ENCODE measurements at places on chromosomes 7 and 10. TPM values are rescaled to one million over a fixed set of nuclear protein-coding genes. Genes with fewer than 3 reads are reported as not detected.
A peak's percentile ranks its signal among the peaks of the same experiment; 100 is the strongest.

ECD gene
- polyA plus RNA-seq: 19.9 TPM

EPDR1 gene
- 2.2 TPM for polyA plus RNA-seq

FGFBP3 gene
- polyA plus RNA-seq: 2.5 TPM

RASA4B gene
- polyA plus RNA-seq: 7.8 TPM

MEIG1 gene
- 2.2 TPM for polyA plus RNA-seq

UPK3B gene
- not detected for polyA plus RNA-seq

AGFG2 gene
- 11.5 TPM for polyA plus RNA-seq

NDUFB8 gene
- 585 TPM for polyA plus RNA-seq

PKD2L1 gene
- not detected for polyA plus RNA-seq

HOXA2 gene
- not detected for polyA plus RNA-seq

RAPGEF5 gene
- polyA plus RNA-seq: not detected

HHEX gene
- 0.09 TPM for polyA plus RNA-seq

NMT2 gene
- polyA plus RNA-seq: 34.9 TPM

LLCFC1 gene
- polyA plus RNA-seq: not detected

FAM53B gene
- 11.9 TPM for polyA plus RNA-seq

FEZF1 gene
- polyA plus RNA-seq: not detected

DNA sequence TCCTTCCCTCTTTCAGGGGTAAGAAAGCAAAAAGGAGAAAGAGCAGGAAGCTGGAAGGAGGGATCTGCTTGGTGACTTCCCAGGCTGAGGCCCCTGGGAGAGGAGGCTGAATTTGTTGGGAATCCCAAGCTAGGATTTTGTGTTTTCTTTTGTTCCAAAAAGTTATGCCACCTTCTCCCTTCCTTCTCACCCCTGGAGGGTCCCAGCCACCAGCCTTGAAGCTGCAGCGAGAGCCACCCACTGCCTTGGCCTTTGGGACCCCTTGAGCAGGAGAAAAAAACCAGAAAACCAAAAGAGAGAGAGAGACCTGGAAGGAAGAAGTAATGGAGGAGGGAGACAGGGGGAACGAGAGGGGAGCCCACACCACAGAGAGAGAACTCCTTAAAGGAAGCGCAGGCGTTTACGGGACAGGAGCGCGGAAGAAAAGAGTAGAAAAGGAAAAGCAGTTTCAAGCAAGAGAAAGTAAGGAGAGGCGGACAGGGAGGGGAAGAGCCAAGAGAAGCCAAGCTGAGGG lies 7.2 kb downstream of the VAX1 start:
- DNase-seq: no peak

- no peak for DNase-seq
Observed at GRCh38 chr7:45021604-45022296, 21.7 kb downstream of the CCM2 start.

GRCh38 chr10:50605269-50605950 lies 18.3 kb downstream of the SGMS1 start:
- DNase-seq: no peak

- DNase-seq: no peak
Observed at GRCh38 chr10:11880151-11881029, 57.2 kb downstream of the PROSER2 start.

- no peak for DNase-seq
Observed at GRCh38 chr10:84534168-84534567, 205.8 kb downstream of the CCSER2 start.

- DNase-seq: no peak
Observed at GRCh38 chr10:77711683-77712049, 74.1 kb upstream of the KCNMA1 start.

GRCh38 chr7:45979275-45980180 lies 58.5 kb upstream of the IGFBP3 start:
- DNase-seq: no peak

- no peak for DNase-seq
Observed at GRCh38 chr10:10530313-10530712, 487.4 kb upstream of the CELF2 start.

GRCh38 chr7:98872328-98872924 lies 2.6 kb upstream of the TMEM130 start:
- peak; percentile 9 for DNase-seq

- DNase-seq: peak; percentile 45
Observed at GRCh38 chr7:123682690-123683089, 27.0 kb downstream of the LMOD2 start.

GRCh38 chr7:159115601-159116501 lies 28.8 kb downstream of the VIPR2 start:
- DNase-seq: no peak

- no peak for DNase-seq
Observed at GRCh38 chr10:27540672-27541071, 36.6 kb downstream of the RAB18 start.

GRCh38 chr7:74269757-74270277 lies 15.6 kb upstream of the RFC2 start:
- DNase-seq: peak; percentile 62

DNA sequence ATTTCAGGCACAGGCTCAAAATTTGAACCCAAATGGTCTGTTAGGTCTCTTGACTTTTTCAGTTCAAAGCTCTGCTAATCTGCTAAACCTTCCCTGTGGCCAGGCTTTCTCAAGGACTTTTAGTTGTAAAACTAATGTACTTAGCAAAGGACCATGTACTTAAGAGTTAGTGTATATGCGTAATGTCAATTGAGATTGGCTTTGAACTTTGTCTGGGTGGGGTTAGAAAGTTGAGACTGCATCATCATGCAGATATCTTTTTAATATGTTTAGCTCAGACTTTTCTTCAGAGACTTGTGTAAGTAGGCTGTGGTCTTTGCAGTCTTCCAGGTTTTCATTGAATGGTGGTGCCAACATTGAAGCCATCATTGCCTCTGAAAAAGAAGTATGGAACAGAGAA lies 33.7 kb downstream of the CYP51A1 start:
- no peak for DNase-seq

DNA sequence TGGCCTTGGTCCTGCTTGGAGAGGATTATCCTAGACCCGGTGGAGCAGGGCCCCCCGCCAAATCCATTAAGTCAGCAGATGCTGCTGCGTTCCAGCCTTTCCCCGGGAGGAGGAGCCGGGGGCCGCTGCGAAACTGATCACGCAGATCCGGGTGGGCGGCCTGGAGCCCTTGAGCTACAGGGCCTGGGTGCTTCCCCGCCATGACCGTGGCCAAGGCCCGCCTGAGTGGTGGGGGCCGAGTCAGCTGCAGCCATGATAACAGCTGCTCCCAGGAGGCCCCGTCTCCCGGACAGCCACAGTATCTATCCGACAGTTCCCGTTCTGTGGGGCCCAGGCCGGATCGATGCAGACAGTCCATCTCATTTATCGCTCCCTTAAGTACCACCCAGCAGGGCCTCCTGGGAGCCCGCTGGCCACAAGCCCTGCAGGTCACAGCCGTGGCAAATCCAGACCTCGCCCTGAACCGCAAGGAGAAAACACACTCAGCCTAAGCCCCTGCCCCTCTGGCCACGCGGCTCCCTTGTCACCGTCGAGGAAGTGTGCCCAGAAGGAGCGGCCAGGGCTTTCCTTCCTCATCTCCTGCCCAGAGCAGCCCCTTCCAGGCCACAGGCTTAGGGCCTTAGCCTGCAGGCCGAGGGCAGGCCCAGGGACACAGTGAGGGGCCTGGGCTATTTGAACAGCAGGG lies 34.4 kb upstream of the SLC29A4 start:
- DNase-seq: no peak

DNA sequence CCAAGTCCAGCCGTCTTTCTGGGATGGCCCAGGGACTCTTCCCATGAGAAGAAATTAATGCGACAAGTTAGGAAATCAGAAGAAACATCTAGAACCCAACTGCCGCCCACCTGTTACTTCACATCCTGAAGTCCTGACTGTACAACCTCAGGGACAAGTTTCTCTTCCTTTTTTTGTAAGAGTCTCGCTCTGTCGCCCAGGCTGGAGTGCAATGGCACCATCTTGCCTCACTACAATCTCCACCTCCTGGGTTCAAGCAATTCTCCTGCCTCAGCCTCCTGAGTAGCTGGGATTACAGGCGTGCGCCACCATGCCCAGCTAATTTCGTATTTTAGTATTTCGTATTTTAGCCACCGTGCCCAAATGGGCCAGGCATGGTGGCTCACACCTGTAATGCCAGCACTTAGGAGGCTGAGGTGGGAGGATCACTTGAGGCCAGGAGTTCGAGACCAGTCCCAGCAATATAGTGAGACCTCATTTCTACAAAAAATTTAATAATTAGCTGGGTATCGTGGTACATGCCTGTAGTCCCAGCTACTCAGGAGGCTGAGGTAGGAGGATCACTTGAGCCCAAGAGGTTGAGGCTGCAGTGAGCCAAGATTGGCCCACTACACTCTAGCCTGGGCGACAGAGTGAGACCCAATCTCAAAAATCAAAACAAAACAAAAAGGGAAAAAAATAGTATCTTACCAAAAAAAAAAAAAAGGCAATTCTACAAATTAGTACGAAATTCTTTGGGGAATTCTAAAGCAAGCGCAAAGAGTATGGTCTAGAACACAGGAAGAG lies 20.8 kb downstream of the LAT2 start:
- DNase-seq: no peak

- DNase-seq: no peak
Observed at GRCh38 chr10:22445495-22445894, 100.2 kb downstream of the SPAG6 start.

DNA sequence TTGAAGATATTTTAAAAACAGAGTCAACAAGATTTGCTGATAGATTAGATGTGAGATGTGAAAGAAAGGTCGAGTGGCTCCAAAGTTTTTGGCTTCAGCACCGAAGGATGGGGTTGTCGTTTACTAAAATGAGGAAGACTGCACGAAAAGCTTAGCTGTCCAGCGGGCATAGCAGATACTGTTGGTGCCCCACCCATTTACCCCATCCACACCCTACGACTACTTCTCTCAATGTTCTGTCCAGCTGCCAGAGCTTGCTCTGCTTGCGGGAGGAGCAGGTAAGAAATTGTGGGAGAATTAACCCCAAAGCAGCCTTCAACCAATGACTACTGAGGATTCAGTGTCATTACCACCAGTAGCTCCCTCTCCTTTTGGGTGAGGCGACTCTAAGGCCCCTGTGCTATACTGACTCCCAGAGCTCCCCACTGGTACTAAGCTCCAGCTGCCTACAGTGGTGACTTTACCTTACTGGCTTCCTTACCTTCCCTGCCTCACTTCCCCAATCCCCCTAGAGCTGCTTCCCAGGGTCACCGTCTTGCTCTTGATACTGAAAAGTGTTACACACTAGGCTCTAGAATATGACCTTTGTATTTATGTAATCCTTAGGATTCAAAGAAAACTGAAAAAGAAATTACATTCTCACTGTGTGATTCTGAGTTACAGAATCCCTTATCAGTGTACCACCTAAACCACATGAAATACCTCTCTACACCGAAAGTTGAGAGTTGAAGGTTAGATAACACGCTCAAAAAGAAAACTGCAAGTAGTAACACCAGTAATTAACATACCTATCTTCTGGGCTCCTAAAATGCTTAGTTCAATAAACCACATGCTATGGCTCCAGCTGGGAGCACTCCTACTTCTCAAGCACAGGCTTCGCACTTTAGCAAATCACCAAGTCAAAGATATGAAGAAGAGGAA lies 22.3 kb downstream of the CACUL1 start:
- no peak for DNase-seq

DNA sequence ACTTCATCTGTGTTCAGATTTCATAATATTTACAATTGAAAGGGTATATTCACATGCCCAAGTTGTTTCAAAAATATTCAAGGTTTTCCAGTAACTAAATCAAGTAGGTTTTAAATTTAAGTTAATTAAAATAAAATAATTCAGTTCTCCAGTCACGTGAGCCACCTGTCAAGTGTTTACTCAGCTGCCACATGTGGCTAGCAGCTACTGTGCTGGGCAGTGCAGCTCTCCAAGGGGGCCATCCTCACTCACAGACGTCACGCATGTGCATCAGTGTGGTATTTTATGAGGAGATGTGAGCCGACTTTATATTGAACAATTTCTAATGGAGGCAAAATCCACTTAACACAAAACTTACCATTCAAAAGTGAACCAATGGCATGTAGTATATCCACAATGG lies 69.7 kb upstream of the CAMK2B start:
- no peak for DNase-seq

DNA sequence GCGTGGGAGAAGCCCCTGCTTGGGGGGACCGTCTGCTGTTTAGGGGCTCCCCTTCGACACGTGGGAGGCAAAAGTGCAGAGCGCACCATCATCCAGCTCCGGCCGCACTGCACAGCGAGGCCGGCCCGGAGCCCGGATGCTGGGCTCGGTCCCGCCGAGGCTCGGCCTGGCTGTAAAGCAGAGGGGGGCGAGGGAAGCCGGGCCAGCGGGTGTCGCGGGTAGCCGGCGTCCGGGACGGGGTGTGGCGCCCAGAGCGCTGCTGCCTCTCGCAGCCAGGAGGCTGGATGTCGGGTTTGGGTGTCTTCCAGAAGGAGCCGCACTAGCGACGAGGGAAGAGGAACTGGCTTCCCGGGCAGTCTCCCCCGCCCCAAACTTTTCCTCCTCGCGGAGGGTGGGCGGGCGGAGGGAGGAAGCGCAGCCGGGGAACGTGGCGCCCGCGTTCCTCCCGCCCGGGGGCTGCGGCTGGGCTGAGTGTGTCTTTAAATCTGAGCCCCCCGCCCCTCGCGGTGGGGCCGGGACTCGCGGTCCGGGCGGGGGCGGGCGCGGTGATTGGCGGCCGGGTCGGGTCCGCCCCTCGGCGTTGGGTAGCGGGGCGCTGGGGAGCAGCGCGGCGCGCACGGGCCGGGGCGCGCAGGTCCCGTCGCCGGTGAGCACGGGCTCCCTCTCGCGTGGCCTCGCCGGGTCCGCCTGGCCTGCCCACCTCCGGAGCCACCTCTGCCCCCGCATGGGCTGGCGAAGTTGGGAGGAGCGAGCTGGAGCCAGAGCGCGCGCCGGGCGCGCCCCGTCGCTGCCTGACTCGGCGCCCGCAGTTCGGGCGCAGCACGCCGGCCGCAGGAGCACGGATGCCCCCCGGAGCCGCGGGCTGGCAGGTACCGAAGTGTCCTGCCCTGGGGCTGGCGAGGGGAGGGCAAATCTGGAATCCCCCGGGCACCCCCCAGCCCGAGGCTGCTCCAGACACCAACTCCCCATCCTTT lies at the start of gene PALD1:
Gene PALD1, plus strand, starts transcription at position 577 of the 974 bp plus-strand sequence. CDS start 47,185 bp downstream, outside the sequence.
- DNase-seq: peak; percentile 39

GRCh38 chr10:60414877-60415585 lies 25.4 kb upstream of the ANK3 start:
- DNase-seq: no peak

DNA sequence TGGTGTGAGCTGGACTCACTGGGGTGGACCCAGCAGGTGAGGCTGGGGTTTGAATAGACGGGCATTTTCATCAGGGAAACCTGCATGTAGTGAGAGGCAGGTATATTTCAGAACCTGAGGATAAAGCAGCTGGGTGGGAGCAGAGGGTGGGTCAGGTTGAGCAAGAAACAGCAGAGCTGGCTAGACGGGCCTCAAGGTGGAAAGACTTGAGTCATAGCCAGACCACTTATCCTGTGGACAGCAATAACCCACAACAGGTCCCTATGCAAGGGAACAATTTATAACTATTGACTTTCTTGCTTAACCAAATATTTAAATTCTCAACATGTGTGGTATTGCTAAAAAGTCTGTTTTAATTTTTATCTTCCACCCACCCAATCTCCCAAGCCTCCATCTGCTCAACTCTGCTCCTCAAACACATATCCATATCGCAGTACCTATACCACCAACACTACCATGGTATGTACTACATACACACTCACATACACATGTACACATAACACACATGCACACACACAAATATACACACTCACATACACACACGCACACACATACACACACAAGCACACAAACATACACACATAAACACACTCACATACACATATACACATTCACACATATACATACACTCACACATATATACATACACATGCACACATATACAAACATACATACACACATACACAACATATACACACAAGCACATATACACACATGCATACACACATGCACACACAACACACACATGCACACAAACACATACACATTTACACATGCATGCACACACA lies 129.0 kb upstream of the C7orf33 start:
- DNase-seq: no peak

- no peak for DNase-seq
Observed at GRCh38 chr7:69843653-69844052, 245.4 kb downstream of the AUTS2 start.
